Stimulated activated CD8-positive, alpha-beta memory T cell treated with anti-CD3 and anti-CD28 coated beads, Interleukin-15, amount 100 ng/mL, for 48 hours (primary cell): ENCODE measurements at places on chromosomes 2 and 18.

DNA sequence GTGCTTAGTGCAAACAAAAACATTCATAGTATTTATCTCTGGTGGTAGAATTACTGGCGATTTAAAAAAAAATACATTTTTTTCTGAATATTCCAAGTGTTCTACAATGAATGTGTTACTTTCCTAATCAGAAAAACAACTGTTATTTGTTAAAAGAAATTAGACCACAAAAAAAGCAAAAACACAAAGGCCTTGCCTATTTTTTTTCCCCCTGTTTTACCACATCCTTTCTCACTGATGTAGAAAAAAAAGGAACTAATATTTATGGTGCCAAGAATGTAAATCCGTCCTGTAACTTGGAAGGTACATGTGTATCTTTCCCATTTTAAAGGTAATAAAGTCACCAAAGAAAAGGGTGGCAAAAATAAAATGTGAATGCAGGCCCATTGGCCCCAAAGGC is 28.4 kb upstream of the MGAT4A start:
- DNase-seq, result no peak

- DNase-seq, result no peak
Observed at GRCh38 chr2:20184067-20184938, 40.6 kb downstream of the SDC1 start.

DNA sequence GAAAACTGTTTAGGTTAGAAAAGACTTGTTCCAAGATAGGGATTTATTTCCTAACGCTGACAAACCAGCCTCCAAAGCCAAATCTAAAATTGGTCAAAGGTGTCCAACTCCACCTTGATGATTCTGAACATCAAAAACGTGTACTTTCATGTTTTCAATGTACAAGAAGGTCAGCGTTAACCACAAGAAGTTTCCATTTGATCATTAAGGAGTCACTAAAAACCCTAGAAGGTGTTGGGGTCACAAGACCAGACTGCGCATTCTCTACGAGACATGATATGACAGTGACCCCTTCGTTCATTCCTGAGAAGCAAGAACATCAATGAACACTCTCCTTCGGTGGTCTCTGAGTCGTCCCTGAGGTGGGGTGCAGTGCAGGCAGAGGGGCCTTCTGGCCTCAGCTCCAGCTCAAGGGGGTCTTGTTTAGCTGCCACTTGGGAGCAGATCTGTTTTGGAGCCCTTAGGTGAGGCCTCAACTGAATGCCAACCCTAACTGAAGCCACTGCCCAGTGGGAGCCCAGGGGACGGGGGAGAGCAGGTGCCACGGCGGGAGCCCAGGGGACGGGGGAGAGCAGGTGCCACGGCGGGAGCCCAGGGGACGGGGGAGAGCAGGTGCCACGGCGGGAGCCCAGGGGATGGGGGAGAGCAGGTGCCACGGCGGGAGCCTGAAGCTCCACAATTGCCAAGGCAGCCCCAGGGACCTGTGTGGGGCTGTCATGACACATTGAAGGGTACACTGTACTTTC is 55.2 kb downstream of the PARD6G start:
- DNase-seq, result no peak

- no peak for DNase-seq
Observed at GRCh38 chr2:7243276-7243675, 326.1 kb downstream of the RNF144A start.

DNA sequence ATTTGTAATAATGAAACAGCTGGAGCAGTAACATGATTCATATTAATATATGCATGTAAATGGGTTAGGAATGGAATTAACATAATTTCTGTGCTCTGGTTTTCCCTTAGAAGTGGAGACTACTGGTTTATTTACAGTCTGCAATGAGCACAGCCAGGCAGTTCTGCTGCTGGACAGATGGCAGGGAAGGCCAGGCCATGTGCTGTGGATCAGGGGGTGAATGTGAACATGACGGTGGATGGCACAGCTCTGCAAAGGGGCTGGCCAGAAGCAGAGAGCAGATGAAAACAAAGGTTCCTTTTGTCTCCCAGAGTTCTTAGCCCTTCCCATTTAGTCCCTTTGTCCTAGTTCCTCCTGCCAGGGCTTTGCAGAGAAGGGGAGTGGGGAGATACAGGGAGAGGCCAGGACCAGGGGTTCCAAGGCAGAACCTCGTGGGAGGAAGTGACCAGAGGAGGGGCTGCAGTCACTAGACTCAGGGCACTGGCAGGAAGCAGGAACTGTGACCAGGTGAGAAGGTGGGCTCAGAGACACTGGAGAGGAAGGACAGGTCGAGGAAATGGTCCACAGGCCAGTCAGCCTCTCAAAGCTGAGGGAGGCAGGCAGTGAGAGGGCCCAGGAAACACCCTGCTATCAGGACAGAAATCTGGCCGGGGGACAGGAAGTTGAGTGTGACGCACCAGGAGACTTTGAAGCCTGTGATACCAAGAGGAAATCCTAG is 112.9 kb upstream of the ATP8B1 start:
- DNase-seq, result peak; percentile 2

DNA sequence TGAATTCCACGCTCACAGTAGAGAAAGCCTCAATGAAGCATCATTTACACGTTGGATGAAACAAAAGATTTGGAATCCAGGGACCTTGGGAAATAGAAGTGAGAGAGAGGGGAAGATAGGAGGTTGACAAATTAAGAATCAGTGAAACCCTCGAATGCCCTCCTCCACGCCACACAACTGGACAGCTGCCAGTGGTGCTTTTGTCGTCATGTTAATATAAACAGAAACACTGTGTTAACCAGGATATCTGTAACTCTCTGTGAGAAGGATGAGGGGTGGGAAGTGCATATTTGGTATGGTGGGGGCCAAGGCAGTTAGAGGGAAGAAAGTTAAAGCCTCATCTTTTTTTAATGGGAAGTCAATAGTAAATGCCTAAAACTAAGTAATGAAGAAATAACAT is 108.7 kb downstream of the GFPT1 start:
- DNase-seq, result no peak

DNA sequence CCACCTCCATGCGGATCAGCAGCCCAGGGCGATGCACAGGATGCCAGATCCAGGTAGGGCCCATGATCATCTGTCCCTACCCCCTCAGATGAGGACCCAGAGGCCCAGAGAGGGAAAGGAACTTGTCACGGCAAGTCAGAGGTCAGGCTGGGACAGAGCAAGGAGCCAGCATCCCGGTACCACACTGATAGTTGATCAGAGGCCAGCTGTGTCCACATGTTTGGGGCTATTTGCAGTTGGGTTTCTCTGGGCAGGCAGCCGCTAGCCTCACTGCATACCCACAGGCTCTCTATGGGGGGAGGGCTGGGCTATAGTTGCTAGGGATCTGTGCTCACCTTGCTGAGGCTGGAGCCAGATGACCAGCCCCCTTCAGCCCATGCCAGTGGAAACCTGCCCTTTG is 9.6 kb downstream of the GAREM2 start:
- no peak for DNase-seq

- DNase-seq, result no peak
Observed at GRCh38 chr2:128280158-128280871, 38.4 kb downstream of the HS6ST1 start.

- DNase-seq, result peak; percentile 94
Observed at GRCh38 chr2:85561280-85562212, at the start of gene GGCX. TSS of gene GGCX (minus strand) at chr2:85561493. CDS start at chr2:85561428, 65 bp downstream.

DNA sequence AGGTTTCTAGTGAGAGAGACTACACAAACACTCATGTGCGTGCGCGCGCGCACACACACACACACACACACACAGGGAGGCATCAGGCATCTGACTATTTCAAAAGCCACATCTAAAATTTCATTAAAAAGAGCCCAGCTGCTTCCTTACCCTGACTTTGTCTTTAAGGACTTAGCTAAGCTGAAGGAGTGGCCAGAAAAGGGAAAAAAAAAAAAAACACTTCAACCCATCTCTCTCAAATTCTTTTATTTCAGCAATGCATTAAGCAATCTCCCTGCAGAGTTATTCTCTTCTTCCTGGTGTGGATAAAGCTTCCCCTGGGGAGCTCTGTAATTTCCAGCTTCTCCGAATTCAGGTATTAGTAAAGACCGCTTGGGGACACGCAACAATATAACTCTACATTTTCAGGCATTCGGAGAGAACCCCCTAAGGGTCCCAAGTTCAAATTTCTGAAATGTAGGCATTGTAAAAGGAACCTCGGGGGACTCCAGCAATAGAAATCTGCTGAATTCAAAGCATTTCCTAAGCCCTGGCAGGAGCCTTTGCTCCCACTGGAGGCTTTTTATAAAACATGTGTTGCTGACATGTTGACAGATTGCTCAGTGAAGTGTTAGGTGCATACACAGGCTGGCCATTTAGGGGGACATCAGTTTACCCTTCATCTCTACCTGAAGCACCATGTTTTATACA is 67.0 kb downstream of the ZNF521 start:
- no peak for DNase-seq

DNA sequence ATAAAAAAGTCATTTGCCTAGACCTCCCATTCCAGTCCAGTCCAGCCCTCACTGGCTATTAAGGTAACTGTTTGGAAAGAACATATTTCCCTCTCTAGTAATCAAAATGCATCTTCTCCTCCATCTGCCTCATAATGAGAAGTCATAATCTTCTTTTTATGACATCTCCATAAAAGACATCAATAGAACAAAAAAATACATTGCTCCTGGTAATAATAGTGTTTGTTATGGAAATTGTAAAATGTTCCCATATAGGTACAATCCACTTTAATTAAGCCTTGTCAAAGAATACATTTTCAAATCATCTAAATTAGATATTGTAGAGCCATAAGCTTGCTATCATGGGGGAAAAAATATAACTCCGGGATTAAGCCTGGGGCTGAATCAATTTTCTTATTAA is 461.6 kb downstream of the LRATD1 start:
- DNase-seq, result no peak

DNA sequence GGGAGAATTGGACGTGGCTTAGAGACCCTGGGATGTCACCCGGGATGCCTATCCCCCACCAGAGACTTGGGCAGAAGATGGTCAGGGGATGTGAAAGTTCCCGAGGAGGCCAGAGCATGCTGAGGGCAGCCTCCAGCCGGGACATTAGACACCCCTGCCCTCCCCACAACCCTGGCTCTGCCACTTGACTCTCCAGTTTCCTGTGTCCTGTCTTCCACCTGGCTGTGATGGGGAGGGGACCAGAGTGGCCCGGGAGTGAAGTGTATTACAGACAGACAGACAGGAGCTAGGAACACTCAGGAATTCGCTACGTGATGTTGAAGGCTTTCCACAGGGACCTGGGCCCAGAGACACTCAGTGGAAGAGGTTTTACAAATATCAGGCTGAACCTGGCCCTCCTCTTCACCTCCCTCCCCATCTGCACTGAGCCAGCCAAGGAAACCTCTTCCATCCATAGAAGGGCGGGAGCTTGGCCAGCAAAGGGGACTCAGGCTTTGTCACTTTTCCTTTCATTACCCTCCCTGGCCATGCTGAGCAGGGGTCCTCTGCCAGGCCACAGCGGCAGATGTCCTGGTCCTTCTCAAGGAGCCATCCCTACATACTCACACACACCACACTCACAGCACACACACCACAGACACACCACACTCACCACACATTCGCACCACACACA is 60.7 kb downstream of the SDC1 start:
- no peak for DNase-seq

DNA sequence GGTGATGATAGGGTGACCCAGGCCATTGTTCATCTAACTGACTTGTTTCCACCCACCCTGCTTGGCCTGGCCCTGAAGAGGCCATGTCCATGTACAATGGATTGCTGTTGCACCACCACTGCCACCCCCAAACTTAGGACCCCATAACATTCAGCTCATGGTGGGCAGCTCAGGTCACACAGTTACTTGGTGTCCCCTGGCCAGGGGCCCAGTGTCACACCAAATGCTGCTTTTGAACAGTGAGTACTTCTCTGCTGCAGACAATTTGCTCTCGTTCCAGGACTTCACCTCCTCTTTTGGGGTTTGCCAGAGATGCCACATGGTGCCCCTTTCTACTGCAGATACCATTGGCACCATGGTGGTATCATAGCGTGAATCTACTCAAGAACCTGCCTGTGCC is 11.7 kb downstream of the MAB21L4 start:
- DNase-seq, result no peak
